GM12878 (cell line): ENCODE measurements at places on chromosomes 16 and 17.

DNA sequence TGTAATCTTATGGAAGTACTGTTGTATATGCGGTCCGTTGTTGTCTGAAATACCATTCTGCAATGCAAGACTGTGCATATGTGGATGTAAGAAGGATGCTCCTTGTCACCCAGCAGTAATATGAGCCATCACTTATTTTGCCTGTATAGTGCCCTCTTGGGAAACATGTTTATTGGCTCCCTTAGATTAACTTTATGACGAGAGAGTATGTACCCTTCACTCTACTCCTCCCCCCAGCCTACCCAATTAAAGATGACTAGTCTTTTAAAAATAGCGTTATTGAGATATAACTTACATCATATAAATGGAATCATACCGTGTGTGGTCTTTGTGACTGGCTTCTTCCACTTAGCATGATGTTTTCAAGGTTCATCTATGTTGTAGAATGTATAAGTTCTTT is 33.6 kb downstream of the FTO start:
- H3K4me1 ChIP-seq, result no peaks in the 10 kb centered on the region
- H3K36me3 ChIP-seq, result no peaks in the 10 kb centered on the region
- H3K4me3 ChIP-seq, result no peak overlapping the region
- H3K27me3 ChIP-seq, result no peaks in the 10 kb centered on the region
- no peak overlapping the region for H3K27ac ChIP-seq

DNA sequence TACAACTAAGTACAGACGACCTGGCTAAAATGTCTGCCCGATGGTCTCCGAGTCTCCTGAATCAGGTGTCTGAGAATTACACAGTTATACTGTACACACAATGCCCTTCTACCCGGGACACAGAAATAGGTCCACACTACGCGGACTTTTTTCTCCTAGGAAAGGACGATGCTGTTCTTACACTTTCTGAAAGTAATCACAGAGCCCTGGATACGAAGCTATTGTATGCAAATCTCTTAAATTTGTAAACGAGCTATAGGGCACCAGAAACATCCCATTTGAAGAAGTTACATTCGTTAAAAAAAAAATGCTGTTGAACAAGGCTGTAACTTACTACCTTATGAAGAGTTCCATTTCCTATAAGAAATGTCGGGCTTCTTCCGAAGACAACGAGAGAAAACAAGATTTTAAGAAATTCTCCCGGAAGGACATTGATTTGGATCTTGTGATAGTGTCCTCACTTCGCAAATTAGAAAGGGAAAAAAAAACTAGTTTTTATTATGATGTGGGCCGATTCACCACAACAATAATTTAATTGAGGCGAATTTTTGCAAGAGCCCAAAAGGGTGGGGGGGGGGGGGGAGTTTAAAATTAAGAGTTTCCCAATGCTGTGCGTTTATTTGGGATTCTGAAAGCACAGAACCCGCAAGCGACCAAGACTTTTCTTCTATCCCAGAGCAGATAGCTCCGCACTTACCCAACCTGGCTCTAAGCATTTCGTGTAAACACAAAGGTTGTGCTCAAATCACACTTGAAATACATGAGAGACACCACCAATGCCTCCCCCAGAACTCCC is 1.5 kb upstream of the SOX9 start:
- H3K4me3 ChIP-seq, result peak overlapping the region; percentile 59; the same call in 1 of the 2 replicates
- peaks cover 17% of the 10 kb centered on the region for H3K27me3 ChIP-seq
- no peak for DNase-seq
- no peak overlapping the region for H3K27ac ChIP-seq
- no peaks in the 10 kb centered on the region for H3K36me3 ChIP-seq
- H3K4me1 ChIP-seq, result peaks cover 5% of the 10 kb centered on the region

DNA sequence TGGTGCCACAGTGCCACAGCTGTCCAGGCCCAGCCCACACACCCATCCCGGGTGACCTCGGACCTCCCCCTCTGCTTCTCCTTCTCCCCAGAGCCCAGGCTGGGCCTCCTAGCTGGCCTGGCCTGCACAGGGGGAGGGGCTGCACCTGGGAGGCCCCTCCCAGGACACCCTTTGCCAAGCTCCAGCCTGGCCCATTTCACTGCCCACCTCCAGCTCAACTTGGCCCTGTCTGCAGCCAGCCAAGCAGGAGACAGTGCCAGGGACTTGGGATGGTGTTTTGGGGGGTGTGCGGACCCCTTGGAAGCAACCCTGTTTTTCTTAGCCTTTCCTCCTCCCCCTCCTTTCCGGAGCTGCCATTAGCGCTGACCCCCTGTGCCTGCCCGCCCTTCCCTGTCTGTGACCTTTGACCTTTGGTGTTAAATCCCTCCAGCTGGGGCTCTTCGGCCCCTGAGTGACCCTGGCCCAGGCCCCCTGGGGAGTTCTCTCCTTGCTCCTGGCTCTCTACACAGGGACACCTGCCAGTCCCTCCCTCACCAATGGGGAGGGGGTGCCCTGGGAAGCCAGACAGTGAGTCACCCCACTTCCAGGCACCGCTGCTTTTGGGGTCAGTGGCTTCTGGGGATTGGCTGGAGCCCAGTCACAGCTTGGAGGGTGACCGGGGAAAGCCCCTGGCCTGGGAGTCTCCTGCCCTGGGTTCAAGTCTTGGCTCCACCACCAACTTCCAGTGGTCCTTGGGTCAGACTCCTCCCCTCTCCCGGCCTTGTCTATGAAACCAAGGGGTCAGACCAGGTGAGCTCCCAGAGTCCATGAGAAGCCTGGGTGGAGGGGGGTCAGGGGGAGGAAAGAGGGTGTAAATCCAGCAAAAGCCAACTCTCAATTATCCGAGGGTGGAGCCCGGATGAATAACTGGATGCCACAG is 1.9 kb downstream of the GLIS2 start:
- no peak overlapping the region for H3K4me3 ChIP-seq
- no peaks in the 10 kb centered on the region for H3K27me3 ChIP-seq
- H3K36me3 ChIP-seq, result no peaks in the 10 kb centered on the region
- peaks cover 11% of the 10 kb centered on the region for H3K4me1 ChIP-seq
- H3K27ac ChIP-seq, result no peak overlapping the region

DNA sequence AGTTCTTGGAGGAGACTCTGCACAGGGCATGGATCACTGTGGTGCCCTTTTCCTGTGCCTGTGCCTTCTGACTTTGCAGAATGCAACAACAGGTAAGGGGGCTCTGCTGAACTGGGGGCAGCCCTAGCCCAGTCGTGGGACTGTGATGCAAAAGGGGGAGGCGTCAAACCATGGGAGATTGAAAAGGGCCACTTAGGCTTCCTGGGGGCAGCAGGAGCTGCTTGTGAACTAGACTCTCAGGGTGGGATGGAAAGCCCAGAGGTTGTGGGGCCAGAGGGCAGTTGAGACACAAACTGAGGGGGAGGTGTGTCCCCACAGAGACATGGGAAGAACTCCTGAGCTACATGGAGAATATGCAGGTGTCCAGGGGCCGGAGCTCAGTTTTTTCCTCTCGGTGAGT is 19.6 kb downstream of the ADGRG5 start:
- H3K27ac ChIP-seq, result no peak overlapping the region
- DNase-seq, result no peak
- H3K27me3 ChIP-seq, result no peaks in the 10 kb centered on the region
- H3K4me1 ChIP-seq, result no peaks in the 10 kb centered on the region
- H3K4me3 ChIP-seq, result no peak overlapping the region

DNA sequence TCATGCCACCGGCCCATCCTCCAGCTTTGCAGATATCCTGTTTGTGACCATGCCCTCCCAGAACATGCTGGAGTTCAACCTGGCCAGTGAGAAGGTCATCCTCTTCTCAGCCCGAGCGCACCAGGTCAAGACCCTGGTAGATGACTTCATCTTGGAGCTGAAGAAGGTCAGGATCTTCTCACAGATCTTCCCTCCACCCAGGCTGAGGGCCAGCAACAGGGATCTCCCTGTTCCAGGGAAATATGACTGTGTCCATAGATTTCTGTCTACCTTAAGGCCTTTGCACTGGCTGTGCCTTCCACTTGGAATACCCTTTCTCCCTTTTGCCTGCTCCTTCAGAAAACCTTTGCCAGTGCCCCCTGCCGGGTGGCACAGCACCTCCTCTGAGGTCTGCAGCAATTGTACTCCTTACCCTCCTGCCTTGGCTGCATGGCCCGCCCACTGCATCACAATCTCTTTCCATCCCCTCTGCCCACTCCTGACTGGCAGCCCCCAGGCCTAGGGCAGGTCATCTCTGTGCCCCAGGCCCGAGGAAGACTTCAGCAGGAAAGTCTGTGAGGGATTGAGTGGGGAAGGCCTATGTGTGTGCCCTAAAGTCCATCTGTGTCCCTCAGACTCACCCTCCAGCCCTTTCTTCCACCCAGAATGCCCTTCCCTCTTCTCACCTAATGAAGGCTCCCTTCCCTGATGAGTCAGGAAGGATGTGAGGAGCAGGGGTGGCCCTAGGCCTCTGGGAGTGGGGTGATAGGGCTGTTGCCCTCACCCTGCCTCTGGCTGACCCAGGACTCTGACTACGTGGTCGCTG is 27.3 kb upstream of the ALKBH5 start:
- H3K4me1 ChIP-seq, result peaks cover 33% of the 10 kb centered on the region
- H3K27me3 ChIP-seq, result no peaks in the 10 kb centered on the region
- no peak overlapping the region for H3K27ac ChIP-seq

GRCh38 chr17:82483836-82484235 is 25.3 kb downstream of the NARF start:
- no peaks in the 10 kb centered on the region for H3K27me3 ChIP-seq
- no peaks in the 10 kb centered on the region for H3K4me1 ChIP-seq
- H3K4me3 ChIP-seq, result no peak overlapping the region
- no peak overlapping the region for H3K27ac ChIP-seq

GRCh38 chr16:63653044-63653839 is 1468.6 kb downstream of the CDH11 start:
- no peak for DNase-seq
- H3K27me3 ChIP-seq, result no peaks in the 10 kb centered on the region
- no peaks in the 10 kb centered on the region for H3K4me1 ChIP-seq
- H3K36me3 ChIP-seq, result no peaks in the 10 kb centered on the region
- H3K4me3 ChIP-seq, result no peak overlapping the region

DNA sequence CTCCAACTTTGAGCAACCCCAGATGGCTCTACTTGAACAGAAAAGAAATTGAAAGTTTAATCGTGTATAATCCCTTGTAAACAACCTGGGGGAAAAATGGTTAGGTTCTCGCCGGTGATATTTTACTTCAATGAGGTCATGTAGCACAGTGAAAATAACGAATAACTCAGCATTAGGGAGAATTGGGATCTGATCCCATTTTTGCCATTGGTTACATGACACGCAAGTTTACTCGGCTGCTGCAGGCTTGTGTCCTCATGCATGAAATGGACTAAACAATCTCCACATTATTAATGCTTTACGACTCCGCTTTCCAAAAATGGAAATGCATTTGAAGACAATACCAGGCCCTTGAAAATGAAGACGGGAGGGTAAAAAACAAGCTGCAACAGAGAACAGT is 45.5 kb upstream of the LRRC37A3 start:
- H3K4me1 ChIP-seq, result peaks cover 24% of the 10 kb centered on the region
- H3K36me3 ChIP-seq, result no peaks in the 10 kb centered on the region
- no peak overlapping the region for H3K27ac ChIP-seq
- H3K27me3 ChIP-seq, result no peaks in the 10 kb centered on the region
- DNase-seq, result no peak

GRCh38 chr17:79505199-79505598 is 105.7 kb downstream of the RBFOX3 start:
- no peaks in the 10 kb centered on the region for H3K4me1 ChIP-seq
- no peaks in the 10 kb centered on the region for H3K36me3 ChIP-seq
- H3K27me3 ChIP-seq, result peaks cover 5% of the 10 kb centered on the region
- no peak for DNase-seq
- H3K4me3 ChIP-seq, result no peak overlapping the region
- no peak overlapping the region for H3K27ac ChIP-seq

DNA sequence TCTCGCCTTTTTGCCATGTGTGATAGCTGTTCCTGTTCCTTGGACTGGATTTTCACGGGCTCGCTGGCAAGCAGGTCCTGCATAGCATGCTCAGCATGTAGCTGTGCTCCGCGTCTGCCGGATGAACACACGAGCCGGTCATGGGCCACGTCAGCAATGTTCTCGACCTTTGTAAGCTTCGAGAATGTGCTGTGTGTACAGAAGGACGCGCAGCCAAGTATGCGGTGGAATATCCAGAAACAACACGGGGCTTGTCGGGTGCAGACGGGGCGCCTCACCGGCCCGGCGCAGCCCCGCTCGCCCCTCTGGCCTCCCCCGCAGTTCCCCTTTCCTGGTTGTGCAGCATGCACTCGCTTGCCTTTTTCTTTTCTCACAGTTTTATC is 42.2 kb downstream of the RPTOR start:
- H3K36me3 ChIP-seq, result peaks cover 4% of the 10 kb centered on the region; the same call in 1 of the 2 replicates
- no peak overlapping the region for H3K4me3 ChIP-seq
- H3K27ac ChIP-seq, result no peak overlapping the region
- no peaks in the 10 kb centered on the region; the same call in 1 of the 2 replicates for H3K4me1 ChIP-seq
- DNase-seq, result no peak
- no peaks in the 10 kb centered on the region for H3K27me3 ChIP-seq

DNA sequence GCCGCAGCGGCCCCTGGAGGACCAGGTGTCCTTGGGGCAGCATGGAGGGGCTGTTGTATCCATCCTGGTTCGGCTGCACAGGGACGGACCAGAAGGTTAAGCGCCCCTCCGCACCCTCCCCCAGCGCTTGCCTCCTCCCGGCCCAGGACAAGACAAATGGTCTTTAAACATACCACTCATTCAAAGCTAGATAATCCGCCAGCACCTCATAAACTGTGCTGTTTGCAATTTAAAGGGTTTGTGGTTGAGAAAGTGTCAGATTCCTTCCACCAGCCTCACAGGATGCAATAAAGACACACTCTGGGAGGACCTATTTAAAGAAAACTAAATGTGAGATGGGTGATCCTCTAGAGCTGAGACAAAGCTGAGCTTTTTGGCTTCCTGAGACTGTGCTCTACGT is 426.2 kb upstream of the EEF2KMT start:
- H3K4me3 ChIP-seq, result no peak overlapping the region
- no peak for DNase-seq
- H3K4me1 ChIP-seq, result no peaks in the 10 kb centered on the region
- no peaks in the 10 kb centered on the region for H3K36me3 ChIP-seq
- H3K27me3 ChIP-seq, result no peaks in the 10 kb centered on the region
